ENCODE measurements at places on chromosomes 4 and X.

DNA sequence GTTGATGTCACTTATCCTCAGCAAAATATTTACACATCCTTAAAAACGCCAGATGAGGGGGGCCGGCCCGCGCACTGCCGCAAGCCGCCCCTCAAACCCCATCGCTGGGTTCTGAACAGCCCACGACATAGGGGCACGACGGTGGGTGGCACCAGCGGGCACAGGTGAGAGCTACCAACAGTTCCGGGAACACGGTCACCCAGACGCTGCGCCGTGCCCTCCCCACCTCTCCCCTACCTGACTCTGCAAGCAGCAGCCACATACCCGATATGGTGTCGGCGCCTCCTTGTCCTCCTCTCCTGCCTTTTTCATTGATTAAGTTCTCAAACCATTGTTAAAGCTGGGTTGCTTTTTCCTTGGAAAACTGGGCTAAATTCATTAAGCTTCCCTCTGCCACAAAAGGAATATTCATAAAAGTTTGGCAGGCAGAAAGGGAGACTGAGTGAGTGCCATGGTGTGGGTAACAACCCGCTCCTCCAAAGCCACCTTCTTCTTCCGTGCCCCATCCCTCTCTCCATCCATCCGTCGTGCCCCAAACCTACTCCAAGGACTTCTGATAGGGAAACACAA lies 1.4 kb downstream of the RAI2 start:
- no peaks in the 10 kb centered on the region for H3K27me3 ChIP-seq
- no peak overlapping the region for H3K4me3 ChIP-seq
- no peaks in the 10 kb centered on the region for H3K4me1 ChIP-seq
- H3K36me3 ChIP-seq, result no peaks in the 10 kb centered on the region

DNA sequence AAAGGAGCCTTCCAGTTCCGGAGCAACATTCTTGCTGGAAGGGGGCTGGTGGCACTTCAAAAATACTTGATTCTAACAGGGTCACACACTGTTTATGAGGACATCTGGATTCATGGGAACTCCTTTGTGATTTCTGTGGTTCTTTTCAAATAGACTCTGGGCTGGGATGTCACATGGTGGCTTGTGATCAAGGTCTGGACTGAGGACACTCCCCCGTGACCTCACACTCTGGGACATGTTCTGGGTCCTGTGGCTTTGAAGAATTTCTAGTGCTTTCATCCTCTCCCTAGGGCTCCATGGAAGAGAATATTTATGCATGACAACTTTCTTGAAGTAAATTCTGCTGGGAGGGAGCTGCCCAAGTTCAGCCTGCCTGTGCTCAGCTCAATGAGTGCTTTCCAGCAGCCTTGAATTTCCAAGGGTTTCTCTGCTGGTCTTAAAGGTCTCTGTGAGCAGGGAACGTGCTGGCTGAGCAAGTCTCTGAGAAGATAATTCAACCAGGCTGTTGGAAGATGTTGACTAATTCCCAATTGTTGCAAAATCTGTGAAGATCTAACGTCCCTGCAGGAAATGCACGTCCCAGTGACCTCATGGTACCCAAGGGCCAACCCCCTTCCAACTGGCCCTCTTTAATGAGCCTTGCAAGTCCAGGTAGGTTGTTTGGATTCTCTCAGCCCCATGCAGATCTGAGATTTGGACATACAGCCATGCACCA lies 36.3 kb downstream of the GPR143 start:
- no peak for DNase-seq
- H3K4me1 ChIP-seq, result peaks cover 25% of the 10 kb centered on the region
- H3K36me3 ChIP-seq, result no peaks in the 10 kb centered on the region
- H3K4me3 ChIP-seq, result no peak overlapping the region

DNA sequence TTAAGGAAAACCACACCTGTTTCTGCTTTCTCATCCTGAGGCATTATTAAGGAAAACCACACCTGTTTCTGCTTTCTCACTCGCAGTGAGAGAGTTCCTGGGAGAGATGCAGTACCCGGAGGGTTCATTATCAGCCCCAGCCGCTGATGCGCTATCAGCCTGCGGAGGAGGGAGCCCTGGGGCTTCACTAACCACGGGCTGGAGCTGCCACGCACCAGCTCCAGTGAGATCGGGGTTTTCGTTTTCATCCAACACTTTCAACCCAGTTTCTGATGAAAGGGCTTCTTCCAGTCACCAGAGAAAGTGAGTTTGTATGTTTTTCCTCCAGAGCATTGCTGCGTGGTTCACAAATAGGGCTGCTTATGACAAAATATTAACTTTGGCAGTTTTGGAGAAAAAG lies 93.2 kb upstream of the PRKX start:
- no peaks in the 10 kb centered on the region for H3K27me3 ChIP-seq
- H3K27ac ChIP-seq, result no peak overlapping the region
- H3K4me1 ChIP-seq, result no peaks in the 10 kb centered on the region
- DNase-seq, result no peak

DNA sequence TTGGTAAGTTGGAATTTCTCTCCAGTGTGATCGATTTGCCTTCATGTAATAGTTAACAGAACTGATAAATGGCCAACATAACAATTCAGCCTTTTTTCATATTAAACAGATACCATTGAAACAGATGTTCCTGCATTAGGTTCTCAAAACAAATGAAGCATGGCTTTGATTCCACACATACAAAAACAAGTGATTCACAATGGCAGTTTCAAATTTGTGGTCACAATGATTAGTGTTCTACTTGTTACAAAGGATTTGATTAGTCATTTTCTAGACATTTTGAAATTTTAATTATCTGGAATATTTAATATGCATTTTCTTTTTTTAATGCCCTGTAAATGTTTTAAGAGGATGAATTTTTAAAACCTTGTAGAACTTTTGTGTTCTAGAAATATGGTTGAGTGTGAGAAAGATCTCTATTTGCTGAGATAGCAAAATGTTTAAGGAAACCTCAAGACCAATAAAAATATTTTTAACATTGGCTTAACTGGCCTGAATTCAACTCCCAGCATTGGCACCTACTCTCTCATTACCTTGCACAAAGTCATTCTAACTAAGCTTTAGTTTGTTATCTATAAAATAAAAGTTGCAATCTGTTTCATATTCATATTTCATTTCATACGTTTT lies 18.9 kb upstream of the GLRA3 start:
- DNase-seq, result peak; percentile 15
- H3K27ac ChIP-seq, result no peak overlapping the region
- no peaks in the 10 kb centered on the region for H3K27me3 ChIP-seq
- H3K36me3 ChIP-seq, result no peaks in the 10 kb centered on the region
- no peak overlapping the region for H3K4me3 ChIP-seq
- 0 out of 2 replicates have a peak, but pooled peaks cover 3% of the 10 kb centered on the region for H3K4me1 ChIP-seq

DNA sequence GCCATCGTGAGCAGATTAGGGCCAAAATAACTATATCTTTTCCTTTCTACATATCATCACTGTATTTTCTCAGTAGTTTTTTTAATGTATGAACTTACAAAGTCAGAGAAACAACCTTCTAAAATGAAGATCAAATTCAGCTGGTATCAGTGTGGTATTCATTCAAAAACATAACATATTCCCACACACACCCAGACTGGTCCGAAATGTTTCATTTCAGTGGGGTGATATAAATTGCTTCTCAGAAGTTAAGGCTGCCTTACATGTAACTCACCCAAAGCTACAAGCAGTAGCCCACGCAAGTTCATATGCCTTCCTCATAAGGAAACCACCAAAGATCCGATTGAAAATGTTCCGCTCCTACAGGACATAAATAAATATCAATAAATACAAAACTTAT lies 37.8 kb downstream of the ACOT9 start:
- H3K36me3 ChIP-seq, result no peaks in the 10 kb centered on the region
- DNase-seq, result no peak
- no peak overlapping the region for H3K4me3 ChIP-seq
- no peak overlapping the region for H3K27ac ChIP-seq

All from MM.1S (cell line).